Endothelial cell (in vitro differentiated cells): ENCODE measurements at places on chromosomes 3 and 15.
A peak's percentile ranks its signal among the peaks of the same experiment; 100 is the strongest.

DNA sequence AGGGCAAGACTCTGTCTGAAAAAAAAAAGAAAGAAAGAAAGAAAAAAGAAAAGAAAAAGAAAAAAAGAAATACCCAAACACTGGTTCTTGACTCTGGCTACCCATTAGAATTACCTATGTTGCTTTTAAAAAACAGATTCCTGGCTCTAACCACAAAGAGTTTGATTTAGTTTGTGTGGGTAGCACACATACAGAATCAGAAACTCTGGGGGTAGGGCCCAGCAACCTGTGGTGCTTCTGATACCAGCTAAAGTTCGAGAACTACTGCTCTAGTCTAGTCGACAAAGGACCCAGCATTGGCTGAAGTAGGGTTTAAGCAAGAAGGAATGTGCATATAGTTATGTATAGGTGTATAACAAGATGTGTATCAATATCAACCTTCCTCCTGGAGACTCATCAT lies 392.7 kb downstream of the EFHB start:
- no peak for DNase-seq

DNA sequence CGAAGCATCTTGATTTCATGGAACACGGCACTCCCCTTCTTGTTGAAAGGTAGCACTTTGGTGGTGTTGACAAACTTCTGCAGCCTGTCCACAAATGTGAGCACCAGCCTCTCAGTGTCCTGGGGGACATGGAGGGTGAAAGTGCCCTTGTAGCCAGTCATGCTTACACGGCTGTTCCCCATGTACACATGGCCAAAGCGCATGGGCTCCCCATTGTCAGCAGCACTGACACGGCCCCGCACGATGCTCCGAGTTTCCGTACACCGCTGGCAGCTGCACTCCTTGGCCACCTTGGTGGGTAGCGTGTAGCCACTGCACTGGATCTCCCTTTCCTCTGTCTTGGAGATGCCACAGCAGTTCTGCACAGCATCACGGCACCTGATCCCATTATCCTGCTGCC lies 12.7 kb downstream of the CILP start:
- no peak for DNase-seq

DNA sequence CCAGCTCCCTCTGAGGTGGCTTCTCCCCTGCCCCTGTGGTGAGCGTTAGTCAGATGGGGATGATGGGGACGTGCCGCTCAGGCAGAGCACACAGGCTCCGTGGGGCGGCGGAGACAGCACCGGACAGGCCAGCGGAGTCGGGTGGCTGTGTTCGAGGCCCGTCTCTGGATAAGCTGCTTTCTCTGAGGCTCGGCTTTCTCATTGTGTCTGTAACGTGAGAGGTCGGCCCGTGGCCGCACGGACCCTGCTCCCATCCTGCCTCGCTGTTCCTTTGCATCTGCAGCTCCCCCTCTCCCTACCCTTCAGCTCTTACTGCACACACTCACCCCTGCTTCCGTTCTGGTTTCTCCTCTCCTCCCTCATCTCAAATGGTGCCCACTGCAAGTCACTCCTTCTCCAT lies 62.5 kb downstream of the FAM43A start:
- no peak for DNase-seq

DNA sequence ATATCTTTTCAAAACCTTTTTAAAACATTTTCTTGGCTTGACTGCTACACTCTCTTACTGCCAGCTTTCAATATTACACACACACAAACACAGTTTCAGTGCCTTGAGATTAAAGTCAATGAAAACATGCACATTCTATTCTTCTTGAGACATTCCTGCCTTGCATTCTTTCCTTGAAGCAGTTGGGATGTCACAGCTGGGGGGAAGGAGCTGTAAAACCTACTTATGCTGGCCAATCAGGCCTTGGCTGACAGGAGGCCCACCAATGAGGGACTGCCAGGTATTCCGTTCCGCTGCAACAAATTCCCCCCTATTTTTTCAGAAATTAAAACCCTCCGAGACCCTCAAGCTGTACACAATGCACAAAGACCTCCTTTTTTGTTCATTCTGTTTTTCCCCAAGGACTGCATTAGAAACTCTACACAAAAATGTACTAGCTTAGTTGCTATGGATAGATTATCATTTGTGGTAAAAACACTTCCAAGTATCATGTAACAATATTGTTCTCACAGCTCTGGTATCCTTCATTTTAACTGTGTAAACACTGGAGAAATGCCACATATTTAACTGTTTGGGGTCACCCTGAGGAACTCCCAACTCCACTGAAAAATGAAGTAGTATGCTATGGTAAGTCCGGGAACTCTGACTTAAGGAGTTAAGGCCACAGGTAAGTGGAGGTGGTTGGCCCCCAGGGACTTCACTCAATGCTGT lies 18.5 kb downstream of the FSTL1 start:
- no peak for DNase-seq

GRCh38 chr3:1774597-1774996 lies 324.1 kb upstream of the CNTN4 start:
- no peak for DNase-seq

DNA sequence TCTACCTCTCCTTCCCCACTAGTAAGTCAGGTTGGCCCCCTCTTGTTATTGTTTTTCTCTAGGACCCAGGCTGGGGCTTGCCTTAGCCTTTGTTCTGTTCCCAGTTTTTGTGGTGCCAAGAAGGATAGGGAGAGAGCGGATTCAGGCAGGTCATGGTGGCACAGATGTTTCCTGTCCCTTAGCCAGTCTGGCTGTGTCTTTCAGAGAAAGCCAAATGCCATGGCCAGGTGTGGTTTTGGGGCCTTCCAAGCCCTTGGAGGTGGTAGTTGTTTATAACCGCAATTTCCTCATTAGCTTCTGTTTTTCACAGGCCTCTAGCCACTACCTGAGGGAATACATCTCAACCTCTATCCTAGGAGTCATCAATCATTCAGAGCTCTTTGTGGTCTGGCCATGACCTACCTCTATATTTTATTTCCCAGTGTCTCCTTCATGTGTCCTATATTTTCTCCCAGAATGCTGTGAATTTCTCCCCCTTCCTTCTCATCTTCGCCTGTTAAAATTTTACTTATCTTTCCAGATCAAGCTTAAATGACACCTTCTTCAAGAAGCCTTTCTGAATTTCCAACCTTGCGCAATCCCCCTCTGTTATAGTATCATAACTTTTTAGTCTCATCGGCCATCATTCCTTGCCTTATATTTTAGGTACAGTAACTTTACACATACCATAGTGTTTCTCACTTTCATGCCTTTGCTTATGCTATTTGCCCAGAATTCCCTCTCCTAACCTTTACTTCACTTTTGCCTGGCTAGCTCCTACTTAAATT lies 38.2 kb downstream of the TIMP4 start:
- no peak for DNase-seq

DNA sequence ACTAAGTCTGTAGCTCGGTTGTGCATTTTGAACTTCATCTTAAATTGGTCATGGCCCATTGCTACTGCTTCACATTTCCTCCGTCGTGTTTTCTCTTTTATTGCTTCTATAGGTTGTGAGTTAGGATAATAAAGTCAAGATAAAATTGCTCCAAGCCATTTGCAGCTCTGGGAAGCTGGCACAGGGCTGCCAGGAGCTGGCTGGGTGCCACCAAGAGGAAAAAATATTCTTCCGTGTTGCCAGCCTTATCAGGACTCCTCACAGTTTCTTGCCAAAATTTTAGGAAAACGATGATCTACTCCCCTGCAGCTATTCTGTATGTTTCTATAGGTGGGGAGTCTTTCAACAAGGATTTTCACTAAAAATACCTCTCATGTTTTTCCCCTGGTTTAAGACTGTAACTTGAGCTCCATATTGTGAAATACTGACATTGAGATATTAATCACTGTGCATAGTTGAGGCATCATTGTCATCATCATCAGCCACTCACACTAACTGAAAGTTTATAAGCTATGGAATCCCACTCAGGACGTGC lies 55.4 kb upstream of the PIAS1 start:
- no peak for DNase-seq

GRCh38 chr15:100284701-100285100 lies 57.1 kb downstream of the ADAMTS17 start:
- no peak for DNase-seq

- DNase-seq, result no peak
Measured at GRCh38 chr3:42490243-42490642, 12.2 kb upstream of the VIPR1 start.

GRCh38 chr3:192747746-192748145 lies 20.4 kb upstream of the FGF12 start:
- DNase-seq, result no peak

DNA sequence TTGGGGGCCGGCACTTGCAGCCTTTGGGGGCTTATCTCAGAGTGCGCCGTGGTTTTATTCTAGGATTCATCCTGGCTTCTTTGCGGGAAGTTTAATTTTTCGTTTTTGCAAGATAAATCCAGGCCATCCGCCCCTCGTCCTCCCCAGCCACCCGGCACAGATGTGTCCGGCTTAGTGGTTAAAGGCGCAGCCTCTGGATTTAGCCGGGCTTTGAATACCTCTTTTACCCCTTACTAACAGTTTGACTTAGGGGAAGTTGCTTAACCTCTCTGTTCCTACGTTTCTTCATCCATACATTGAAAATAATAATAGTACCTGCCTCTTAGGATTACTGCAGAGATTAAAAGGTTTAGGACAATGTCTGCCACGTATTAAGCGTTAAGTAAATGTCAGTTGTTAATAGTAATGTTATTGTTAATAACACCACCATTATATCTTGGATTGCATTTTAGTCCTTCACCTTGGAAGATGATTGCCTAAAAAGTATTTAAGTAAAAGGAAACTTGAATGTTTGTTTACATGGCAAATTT lies 714 bp downstream of the ECT2 start:
- DNase-seq, result no peak

DNA sequence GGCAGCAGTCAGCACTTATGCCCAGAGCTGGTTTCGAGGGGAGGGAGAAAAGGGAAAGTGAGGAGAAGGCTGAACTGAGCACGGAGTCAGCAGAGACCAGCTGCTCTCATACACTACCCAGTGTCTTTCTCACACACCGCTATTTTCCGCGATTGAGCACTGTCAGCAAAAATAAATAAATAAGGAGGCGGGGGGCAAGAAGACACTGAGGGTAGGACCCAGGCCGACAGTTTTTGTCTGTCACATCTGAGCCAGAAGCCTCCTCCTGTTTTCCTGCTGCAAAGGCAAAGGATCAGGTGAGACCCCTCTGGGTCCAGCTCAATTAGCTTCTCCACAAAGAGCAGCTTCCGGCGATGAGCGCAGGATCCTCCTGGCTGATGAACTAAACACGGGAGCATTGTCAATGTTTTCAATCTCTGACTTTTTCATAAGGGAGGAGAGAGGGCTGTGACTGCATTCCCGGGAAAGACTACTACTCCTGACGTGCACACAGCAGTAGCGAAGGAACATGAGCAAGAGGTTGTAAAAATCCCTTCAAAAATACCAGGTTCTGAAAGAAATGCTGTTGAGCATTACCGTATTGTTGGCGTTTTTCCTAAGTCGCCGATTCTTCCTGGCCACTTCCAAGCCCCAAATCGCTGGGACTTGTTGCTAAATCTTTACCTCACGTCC lies 1.3 kb downstream of the FRMD5 start:
- peak; percentile 7 for DNase-seq

DNA sequence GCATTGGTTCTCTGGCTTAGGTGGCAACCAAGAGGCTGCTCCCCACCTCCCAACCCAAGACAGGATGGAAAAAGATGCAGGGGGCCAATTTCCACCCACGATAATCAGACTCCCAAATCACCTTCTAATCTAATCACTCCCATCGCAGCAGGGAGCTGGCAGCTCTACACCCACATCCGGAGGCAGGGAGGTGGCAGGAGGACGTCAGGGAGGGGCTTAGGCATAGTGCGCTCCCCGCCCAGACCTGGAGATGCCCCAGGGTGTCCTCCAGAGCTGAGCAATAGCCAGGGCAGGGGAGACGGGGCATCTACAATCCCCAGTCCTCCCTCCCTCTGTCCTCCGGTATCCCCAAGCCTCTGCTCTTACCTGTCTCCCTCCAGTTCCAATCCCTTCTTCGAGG lies 70.5 kb upstream of the SEC13 start:
- DNase-seq, result no peak

GRCh38 chr15:71880276-71880675 lies 69.9 kb downstream of the NR2E3 start:
- DNase-seq, result no peak

GRCh38 chr3:28916713-28917499 lies 364.0 kb upstream of the RBMS3 start:
- peak; percentile 52 for DNase-seq

GRCh38 chr3:147614210-147614609 lies 205.0 kb downstream of the ZIC1 start:
- no peak for DNase-seq

- no peak for DNase-seq
Measured at GRCh38 chr15:67564968-67565345, 22.5 kb downstream of the MAP2K5 start.

GRCh38 chr3:194773771-194774455 lies 88.2 kb downstream of the FAM43A start:
- DNase-seq, result no peak

- no peak for DNase-seq
Measured at GRCh38 chr15:70284438-70285214, 186.9 kb upstream of the TLE3 start.

DNA sequence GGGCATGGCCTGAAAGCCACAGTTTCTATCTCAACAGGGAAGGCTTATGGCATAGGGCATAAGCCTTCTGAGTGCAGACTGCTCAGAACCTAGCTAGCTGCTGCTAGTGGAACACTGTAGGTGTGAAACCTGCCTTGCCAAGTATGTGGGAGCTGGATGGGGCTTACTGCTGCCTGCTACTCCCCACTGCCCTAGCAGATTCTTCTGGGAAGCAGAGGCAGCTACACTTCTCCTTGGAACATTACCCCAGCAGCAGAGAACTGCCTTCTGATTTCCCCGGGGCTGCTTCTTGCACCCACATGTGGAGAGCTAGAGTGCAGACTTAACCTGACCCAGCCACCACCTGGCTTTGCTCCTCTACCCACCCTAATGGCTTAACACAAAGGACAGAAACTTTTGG lies 215.7 kb downstream of the POLQ start:
- DNase-seq, result no peak

GRCh38 chr15:69729167-69729748 lies 276.6 kb downstream of the RPLP1 start:
- peak; percentile 60 for DNase-seq

- DNase-seq, result no peak
Measured at GRCh38 chr3:180836766-180837165, 75.7 kb upstream of the FXR1 start.

- no peak for DNase-seq
Measured at GRCh38 chr3:65481085-65481484, 557.6 kb downstream of the MAGI1 start.

GRCh38 chr3:39327053-39327745 lies 2.3 kb upstream of the CCR8 start:
- no peak for DNase-seq

DNA sequence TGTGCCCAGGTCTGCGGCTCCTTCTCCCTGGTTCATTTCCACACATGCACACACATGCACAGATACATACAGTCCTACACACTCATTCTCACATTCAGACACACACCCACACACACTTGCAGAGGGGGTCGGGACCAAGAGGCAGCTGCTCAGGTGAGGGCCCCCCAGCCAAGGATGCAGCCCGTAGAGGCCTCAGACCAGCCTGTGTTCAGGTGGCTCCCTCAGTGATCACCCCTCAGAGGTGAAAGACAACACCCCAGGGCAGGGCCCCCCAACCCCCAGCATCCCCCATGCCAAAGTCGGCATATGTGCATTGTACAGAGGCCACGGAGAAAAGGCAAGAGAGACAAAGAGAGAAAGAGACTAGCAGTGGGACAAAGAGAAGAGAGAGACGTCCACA lies 5.9 kb upstream of the CORO2B start:
- no peak for DNase-seq
